ENCODE measurements at places on chromosomes 13 and 19. TPM values are rescaled to one million over a fixed set of nuclear protein-coding genes. Genes with fewer than 3 reads are reported as not detected.
A peak's percentile ranks its signal among the peaks of the same experiment; 100 is the strongest.

DNA sequence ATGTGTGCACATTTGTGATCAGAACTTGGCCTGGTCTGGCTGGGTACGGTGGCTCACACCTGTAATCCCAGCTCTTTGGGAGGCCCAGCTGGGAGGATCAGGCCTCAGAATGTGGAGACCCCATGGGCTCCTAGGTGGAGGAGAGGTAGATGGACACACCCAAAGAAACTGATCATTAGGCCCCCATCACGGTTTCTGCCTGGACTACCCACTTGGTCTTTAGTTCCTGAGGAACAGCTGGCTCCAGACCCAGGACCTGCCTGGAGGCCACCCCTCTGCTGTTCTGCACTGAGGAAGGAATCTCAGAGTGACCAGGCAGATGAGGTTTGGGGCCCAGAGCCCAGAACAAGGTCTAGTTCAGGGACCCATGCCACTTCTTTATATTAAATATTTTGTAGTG, 1.5 kb downstream of the CBLC start:
- peaks cover 6% of the 10 kb centered on the region for H3K27me3 ChIP-seq
- no peak overlapping the region for H3K27ac ChIP-seq
- H3K36me3 ChIP-seq: no peaks in the 10 kb centered on the region
- peaks cover under 1% of the 10 kb centered on the region for H3K4me1 ChIP-seq

DNA sequence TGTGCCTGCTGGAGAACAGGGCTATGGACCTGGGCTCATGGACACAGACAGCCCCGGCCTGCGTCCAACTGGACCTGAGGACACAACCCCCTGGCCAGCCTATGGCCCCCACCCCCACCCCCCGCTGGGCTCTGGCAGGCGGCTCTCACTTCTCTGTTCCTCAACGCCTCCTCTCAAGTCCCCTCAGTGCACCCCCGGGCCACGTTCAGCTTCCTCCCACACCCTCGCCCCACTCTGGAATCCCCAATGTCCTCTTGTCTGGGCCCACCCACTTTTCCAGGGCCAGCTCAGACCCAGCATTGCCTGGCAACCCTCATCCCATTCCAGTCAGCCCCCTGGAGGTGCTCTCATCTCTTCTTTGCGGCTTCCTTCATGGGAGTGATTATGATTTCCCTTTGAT, 130.2 kb upstream of the SPACA7 start:
- H3K4me1 ChIP-seq: peaks cover 4% of the 10 kb centered on the region
- H3K36me3 ChIP-seq: no peaks in the 10 kb centered on the region
- DNase-seq: no peak
- H3K4me3 ChIP-seq: no peak overlapping the region
- H3K27ac ChIP-seq: no peak overlapping the region

- no peaks in the 10 kb centered on the region for H3K27me3 ChIP-seq
- H3K4me3 ChIP-seq: no peak overlapping the region
- H3K36me3 ChIP-seq: no peaks in the 10 kb centered on the region
- H3K27ac ChIP-seq: no peak overlapping the region
- no peaks in the 10 kb centered on the region for H3K4me1 ChIP-seq
Observed at GRCh38 chr13:55345224-55345623, 1795.5 kb upstream of the PRR20A start.

DNA sequence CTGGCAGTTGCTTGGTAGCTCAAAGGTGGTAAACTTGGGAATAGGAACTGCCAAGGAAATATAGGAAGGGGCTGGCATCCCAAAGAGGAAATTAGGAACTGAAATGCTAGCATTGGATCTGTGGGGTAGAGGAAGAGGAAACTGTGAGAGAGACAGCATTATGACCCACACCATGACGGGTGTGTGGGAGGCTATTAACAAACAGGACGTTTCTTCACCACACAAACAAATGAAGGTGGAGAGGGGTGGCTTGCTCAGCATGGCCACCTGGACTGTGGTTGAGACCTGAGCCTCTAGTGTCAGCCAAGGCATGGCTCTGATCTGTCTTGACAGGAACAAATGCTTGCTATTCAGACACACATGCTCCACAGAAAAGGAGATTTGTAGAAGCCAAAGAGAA, 178.2 kb downstream of the B3GLCT start:
- H3K4me1 ChIP-seq: peaks cover 5% of the 10 kb centered on the region
- peaks cover 41% of the 10 kb centered on the region for H3K27me3 ChIP-seq
- no peak overlapping the region for H3K4me3 ChIP-seq
- no peak for DNase-seq
- no peak overlapping the region for H3K27ac ChIP-seq
- H3K36me3 ChIP-seq: peaks cover 3% of the 10 kb centered on the region

IL17D gene
- total RNA-seq: not detected

- peaks cover 4% of the 10 kb centered on the region for H3K27me3 ChIP-seq
- H3K4me3 ChIP-seq: no peak overlapping the region
- DNase-seq: no peak
- no peaks in the 10 kb centered on the region for H3K36me3 ChIP-seq
- H3K4me1 ChIP-seq: peaks cover 2% of the 10 kb centered on the region
Observed at GRCh38 chr13:60155978-60156377, 7.8 kb downstream of the DIAPH3 start.

- H3K27me3 ChIP-seq: no peaks in the 10 kb centered on the region
- H3K27ac ChIP-seq: no peak overlapping the region
- no peaks in the 10 kb centered on the region for H3K36me3 ChIP-seq
Observed at GRCh38 chr19:947090-947706, 21.4 kb downstream of the ARID3A start.

CGB8 gene
- total RNA-seq: not detected

DNA sequence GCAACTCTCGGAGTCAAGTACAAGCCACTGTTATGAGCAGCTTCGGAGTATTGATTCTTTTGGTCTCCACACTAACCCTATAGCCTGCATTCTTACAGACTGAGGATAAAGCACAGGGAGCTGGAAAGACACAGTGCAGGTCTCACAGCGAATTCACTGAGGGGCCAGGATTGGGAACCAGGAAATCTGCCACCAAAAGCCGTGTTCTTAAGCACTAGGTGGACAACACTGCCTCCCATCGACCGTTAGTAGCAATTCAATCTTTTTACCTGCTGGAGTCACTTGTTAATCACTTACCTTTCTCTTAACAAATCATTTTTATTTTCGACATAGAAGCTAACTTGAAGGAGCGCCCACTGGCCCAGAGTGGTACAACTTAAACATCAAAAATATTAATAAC, 6.3 kb downstream of the PMIS2 start:
- no peak overlapping the region for H3K4me3 ChIP-seq
- H3K4me1 ChIP-seq: peaks cover 9% of the 10 kb centered on the region
- no peak for DNase-seq
- no peak overlapping the region for H3K27ac ChIP-seq
- peaks cover 13% of the 10 kb centered on the region for H3K27me3 ChIP-seq

DNA sequence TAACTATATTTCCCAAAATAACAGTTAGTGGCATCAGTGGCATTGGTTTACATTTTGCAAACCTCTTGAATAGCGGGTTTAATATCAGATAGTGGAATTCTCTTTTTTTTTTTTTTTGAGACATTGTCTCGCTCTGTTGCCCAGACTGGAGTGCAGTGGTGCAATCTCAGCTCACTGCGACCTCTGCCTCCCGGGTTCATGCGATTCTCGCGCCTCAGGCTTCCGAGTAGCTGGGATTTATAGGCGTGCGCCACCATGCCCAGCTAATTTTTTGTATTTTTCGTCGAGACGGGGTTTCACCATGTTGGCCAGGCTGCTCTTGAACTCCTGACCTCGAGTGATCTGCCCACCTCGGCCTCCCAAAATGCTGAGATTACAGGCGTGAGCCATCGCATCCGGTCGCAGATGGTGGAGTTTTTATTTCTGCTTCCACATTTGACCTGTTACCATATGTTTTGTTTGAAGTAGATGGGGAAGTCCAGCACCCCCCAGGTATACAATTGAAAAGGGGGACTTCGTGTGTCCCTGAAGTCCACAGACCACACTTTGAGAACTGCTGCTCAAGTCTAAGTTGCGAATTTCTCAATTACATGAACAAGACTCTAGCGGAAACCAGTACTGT, 40.5 kb upstream of the XPO4 start:
- no peak overlapping the region for H3K27ac ChIP-seq
- H3K4me1 ChIP-seq: peaks cover 5% of the 10 kb centered on the region
- DNase-seq: no peak
- H3K36me3 ChIP-seq: no peaks in the 10 kb centered on the region

RXFP2 gene
- total RNA-seq: not detected

GRCh38 chr19:49585023-49585422, 3.9 kb downstream of the PRRG2 start:
- no peak overlapping the region for H3K4me3 ChIP-seq
- H3K4me1 ChIP-seq: peaks cover 11% of the 10 kb centered on the region
- H3K36me3 ChIP-seq: peaks cover 2% of the 10 kb centered on the region
- no peak overlapping the region for H3K27ac ChIP-seq
- no peak for DNase-seq
- no peaks in the 10 kb centered on the region for H3K27me3 ChIP-seq

- peak overlapping the region; percentile 67 for H3K4me3 ChIP-seq
- peaks cover 10% of the 10 kb centered on the region for H3K27me3 ChIP-seq
- DNase-seq: no peak
- peaks cover 28% of the 10 kb centered on the region for H3K4me1 ChIP-seq
Observed at GRCh38 chr13:25977216-25977615, 74.6 kb downstream of the SHISA2 start.

ZNF491 gene
- 0.60 TPM for total RNA-seq

DNA sequence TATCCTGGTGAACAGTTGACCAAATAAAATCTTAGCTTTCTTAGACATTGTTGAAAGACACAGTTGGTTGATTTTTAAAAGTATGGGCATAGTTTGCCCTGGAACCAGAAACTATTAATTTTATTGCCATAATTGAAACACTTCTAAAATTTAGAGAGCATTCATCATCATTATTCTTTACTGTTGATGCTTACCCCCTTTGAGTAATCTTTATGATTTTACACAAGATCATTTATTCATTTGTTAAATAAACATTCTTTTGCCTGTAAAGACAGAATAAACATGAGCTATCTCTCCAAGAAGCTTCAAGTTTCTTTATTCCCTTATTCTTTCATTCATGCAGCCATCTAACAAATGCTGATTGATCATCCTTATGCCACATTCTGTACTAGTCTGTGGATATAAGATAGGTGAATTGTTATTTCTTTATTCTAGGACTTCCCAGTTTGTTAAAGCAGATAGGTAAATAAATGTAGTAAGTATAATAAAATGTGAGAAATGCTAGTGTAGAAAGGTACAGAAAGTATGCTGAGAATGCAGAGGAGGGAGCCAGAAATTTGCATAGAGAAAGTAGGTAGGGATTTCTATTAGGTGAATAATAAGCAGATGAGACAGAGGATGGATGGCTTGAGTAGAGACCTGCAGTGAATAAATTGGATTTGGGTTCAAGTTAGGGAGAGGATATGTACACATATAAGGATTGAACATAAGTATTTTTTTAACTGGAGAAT, 8.2 kb downstream of the SERTM1 start:
- H3K4me1 ChIP-seq: peaks cover 2% of the 10 kb centered on the region
- no peak for DNase-seq
- no peak overlapping the region for H3K4me3 ChIP-seq
- H3K27ac ChIP-seq: no peak overlapping the region
- H3K27me3 ChIP-seq: peaks cover 18% of the 10 kb centered on the region

GRCh38 chr13:24313439-24313838, 4.1 kb downstream of the C1QTNF9 start:
- no peak overlapping the region for H3K4me3 ChIP-seq
- no peak overlapping the region for H3K27ac ChIP-seq
- H3K27me3 ChIP-seq: no peaks in the 10 kb centered on the region
- no peak for DNase-seq
- H3K4me1 ChIP-seq: peaks cover 6% of the 10 kb centered on the region

ZSCAN5B gene
- total RNA-seq: not detected

- no peak for DNase-seq
- H3K27me3 ChIP-seq: no peaks in the 10 kb centered on the region
- peak overlapping the region; percentile 99 for H3K27ac ChIP-seq
- peaks cover 22% of the 10 kb centered on the region for H3K36me3 ChIP-seq
- H3K4me1 ChIP-seq: peaks cover 52% of the 10 kb centered on the region
- H3K4me3 ChIP-seq: peak overlapping the region; percentile 70
Observed at GRCh38 chr19:48877855-48878195, 5.6 kb downstream of the PPP1R15A start.

CGB7 gene
- total RNA-seq: not detected

DNA sequence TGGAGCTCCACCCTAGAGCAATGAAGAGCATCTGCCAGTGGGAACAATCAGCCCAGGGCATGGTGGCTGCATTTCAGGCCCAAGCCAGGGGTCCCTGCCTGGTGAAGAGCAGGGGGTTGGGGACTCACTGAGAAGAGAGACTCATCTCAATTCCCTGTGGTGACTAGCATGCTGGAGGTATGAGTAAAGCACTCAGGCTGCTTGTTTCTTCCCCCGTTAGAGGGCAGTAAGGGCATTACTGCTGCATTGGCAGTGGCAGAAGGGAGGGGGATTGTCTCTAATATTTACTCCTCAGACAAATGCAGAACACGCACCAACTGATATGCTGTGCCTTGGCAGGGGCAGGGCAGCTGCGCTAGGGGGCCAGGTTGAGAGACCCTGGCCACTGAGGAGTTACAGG, 329.1 kb downstream of the SLITRK5 start:
- no peaks in the 10 kb centered on the region for H3K4me1 ChIP-seq
- H3K4me3 ChIP-seq: no peak overlapping the region
- no peaks in the 10 kb centered on the region for H3K27me3 ChIP-seq
- DNase-seq: no peak
- no peak overlapping the region for H3K27ac ChIP-seq

- no peak for DNase-seq
- peak overlapping the region; percentile 91 for H3K4me3 ChIP-seq
- H3K27ac ChIP-seq: peak overlapping the region; percentile 93
- H3K27me3 ChIP-seq: no peaks in the 10 kb centered on the region
Observed at GRCh38 chr19:36771261-36772231, 1.1 kb downstream of the ZNF850 start.

MUC16 gene
- total RNA-seq: not detected

- no peak for DNase-seq
- H3K4me3 ChIP-seq: no peak overlapping the region
- peaks cover 2% of the 10 kb centered on the region for H3K4me1 ChIP-seq
- H3K36me3 ChIP-seq: no peaks in the 10 kb centered on the region
- peaks cover 12% of the 10 kb centered on the region for H3K27me3 ChIP-seq
Observed at GRCh38 chr13:94195715-94196114, 283.8 kb downstream of the DCT start.

IGFLR1 gene
- 59.0 TPM for total RNA-seq

DNA sequence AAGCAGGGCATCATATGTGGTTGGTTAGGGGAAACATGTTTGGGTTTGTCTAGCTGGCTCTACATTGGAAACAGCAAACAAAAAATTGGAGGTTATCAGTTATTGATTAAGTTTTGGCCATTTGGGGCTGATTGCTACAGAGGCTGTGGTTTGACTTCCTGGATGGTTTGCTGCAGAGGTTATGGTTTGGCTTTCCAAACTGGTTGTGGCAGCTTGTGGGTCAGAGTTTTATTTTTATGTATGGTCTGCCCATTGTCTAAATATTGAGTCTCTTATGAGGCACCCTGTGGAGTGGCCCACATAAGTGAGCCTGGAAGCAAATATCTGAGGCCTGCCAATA, 261.6 kb downstream of the GPC5 start:
- H3K27ac ChIP-seq: no peak overlapping the region
- no peak for DNase-seq
- H3K27me3 ChIP-seq: no peaks in the 10 kb centered on the region
- no peak overlapping the region for H3K4me3 ChIP-seq
- H3K36me3 ChIP-seq: no peaks in the 10 kb centered on the region
- H3K4me1 ChIP-seq: no peaks in the 10 kb centered on the region

- peaks cover 8% of the 10 kb centered on the region for H3K27me3 ChIP-seq
- no peaks in the 10 kb centered on the region for H3K36me3 ChIP-seq
- H3K4me3 ChIP-seq: no peak overlapping the region
Observed at GRCh38 chr13:59326717-59327116, 837.0 kb downstream of the DIAPH3 start.

Data from T-helper 17 cell (primary cell).